ENCODE measurements at places on chromosomes 7 and 10.
A peak's percentile ranks its signal among the peaks of the same experiment; 100 is the strongest.

GRCh38 chr7:139153832-139154231, 44.3 kb upstream of the ZC3HAV1 start:
- DNase-seq, result no peak

- no peak for DNase-seq
These were observed 336.8 kb downstream of the ARL4A start for GRCh38 chr7:13024121-13024674.

DNA sequence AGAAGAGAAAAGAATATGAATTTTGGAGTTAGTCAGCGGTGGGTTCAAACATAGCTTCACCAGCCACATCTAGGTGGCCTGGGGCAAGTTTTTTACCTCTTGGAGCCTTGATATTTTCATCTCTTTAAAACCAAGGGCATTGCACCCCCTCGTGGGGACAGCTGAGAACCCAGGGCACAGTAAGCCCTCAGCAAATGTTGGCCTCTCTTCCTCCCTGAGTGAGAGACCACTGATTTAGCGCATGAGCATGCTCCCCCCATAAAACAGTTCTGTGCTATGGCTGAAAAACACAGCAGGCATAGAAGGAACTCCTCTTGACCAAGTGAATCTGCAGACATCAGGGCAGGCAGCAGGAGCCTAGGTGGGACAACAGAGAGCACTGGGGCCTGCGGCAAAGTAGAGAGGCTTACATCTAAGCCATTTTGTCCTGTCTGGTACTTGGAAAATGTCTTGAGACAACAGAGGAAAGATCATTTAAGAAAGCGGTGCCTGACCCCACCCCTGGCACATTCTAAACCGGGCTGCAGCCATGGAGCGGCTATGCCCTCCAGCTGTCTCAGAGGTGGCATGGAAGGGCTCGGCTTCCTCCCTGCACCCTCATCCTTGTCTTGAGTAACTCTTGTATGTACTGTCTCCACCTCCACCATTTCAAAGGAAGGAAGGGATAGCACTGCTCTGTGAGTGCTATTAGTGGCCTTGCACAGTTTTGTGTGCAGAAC, 94.7 kb downstream of the ARHGAP22 start:
- DNase-seq, result peak; percentile 25

DNA sequence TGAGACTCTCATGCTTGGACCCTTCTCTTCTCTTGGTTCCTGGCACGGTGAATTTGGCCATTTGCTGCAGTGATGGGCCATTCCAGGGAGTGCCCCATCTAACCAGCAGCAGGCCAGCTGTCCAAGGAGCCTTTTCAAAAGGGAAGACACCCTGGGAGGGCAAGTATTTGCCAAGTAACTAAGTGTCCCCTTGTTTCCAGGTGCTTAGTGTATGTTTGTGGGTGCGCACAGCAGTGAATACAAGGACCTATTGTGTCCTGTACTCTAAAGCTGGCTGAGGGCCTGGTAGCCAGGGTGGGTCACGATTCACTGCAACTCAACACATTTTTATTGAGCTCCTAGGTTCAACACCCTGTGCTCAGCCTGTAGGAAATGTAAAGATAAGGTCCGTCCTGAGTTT, 348.8 kb downstream of the RNLS start:
- DNase-seq, result no peak

DNA sequence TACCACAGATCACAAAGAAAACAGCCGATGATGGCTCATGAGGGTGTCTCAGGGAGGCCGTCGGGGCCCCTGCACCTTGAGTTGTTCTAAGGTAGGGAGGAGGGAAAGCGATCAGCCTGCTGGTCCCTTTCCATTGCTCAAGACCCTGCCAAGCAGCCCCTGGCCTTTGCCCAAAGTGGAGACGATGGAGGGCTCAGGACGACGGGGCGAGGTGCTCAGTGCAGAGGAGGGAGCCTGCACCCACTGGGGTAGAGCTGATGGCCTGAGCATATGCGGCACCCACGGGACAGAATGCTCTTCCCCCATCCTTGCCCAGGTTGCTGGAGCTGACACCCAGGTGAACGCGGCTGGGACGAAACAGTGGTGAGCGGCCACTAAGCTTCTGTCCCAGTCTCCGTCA, 58.3 kb upstream of the FAM20C start:
- DNase-seq, result no peak
